Thoracic aorta (tissue), 2 donors: ENCODE measurements at places on chromosomes 7 and 10.

DNA sequence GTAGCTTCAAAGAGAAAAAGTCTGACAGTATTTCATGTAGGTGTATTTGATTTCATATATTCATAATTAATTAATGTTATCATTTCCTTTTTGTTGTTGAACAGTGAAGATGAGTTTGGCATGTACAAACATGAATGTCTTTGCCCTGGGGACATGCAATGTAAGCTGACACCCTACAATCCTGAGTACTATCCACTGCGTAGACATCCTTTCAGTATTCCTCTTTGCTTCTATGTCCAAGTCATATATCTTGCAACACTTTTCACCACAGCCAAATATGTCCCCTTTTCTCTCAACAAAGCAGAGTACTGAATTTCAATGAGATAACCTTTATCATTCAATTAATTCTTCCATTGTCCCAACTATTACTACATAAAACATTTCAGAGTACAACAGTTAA, 93.6 kb downstream of the GPR37 start:
- no peak for DNase-seq

DNA sequence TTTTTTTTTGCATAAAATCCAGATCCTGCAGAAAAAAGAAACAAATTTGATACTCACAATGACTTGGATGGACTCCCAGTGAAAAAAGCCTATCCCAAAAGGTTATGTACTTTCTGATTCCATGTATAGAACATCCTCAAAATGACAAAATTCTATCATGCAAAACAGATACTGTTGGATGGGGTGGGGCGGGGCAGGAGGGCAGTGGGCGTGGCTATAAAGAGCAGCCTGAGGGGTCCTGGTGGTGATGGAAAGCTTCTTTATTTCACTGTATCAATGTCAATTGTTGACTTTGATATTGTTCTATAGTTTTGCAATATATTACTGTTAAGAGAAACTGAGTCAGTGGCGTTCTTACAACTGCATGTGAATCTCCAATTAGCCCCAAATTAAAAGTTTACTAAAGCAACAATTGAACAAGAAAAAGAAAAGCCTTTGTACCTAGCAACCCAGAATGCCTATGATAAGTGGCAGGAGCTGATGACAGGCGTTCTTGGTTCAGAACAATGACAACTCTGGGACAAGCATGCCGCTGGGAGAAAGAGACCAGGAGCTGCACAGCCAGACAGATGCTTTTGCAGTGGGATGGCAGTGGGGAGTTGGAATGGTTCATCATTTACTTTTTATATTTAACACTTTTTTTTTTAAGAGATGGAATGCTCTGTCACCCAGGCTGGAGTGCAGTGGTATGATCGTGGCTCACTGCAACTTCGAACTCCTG, 101.9 kb downstream of the LHPP start:
- no peak for DNase-seq

DNA sequence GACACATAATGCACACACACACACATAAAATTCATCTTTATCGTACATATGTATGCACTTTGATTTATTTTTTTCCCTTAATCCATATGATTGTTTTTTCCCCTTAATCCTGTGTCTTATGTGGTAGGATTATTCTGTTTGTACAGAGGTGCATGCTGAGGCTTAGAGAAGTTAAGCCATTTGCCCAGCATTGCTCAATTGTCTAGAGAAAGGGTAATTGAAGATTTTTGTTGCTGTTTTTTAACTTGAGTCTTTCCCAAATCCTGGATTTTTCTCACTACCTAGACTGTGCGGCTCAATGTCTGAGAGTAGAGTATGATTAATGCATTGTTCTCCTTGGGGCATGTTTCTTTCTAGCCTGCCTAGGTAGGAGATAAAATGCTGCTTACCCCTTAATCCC, 35.0 kb downstream of the WBP1L start:
- no peak for DNase-seq

GRCh38 chr7:74138945-74139843, 35.0 kb upstream of the EIF4H start:
- no peak for DNase-seq

DNA sequence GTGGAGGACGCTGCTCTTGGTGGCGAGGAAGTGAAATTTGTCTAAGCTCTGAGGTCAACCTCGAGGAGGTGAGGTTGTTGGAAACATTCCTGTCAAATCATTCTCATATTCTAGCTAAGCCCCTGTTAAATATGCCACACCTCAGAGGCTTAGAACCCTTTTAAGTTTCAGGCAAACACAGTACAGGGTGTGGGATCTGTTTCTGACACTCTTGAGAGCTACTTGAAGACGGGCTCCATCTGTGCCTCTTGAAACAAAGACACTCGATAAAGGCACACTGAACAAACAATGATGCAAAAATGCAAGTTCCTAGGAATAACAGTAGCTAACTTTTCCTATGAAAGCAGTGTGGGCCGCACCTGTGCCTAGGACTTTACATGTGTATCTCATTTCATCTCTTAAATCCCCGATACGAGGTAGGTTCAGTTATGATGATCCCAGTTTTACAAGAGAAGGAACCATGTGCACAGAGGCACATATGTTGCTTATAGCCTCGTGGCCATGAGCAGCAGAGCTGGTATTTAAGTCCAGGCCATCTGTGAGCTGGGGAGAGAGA, 299.2 kb downstream of the CCDC3 start:
- DNase-seq: no peak

DNA sequence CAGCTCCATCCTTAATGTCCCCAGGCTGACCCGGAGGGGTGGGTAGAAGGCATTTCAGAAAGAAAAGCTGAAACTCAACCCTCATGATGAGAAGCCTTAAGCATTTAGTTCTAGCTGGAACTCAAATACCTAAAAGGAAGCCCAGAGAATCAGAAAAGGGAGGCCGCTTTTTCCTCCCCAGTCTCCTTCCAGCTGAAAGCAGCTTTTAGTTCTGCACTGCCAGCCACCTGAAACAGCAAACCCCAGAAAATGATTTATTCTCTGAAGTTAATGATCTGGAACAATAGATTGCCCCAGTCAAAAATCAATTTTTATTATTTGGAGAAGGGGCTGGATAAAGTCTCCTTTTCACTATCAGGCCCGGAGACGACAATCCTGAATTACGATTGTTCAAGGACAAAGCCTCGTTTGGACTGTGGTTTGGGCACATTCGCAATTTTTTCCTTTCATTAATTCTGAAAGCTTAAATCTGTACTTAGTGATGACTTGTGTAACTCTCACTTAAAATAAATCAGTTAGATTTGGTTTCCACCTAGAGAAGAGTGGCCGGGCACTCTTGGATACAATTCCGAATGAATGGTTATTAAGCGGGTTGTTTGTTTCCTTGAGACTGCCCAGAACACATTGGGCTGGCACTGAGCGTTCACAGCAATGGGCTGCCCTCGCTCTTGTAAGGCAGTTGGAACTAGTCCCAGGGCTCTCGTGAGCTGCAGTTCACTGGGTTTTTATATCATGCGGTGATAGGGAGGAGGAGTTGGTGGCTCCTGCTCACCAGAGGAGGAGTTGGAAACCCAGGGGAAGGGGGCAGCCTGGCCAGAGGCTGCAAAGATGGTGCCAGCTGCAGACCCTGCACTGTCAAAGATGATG, 262.2 kb downstream of the CCSER2 start:
- DNase-seq: no peak

DNA sequence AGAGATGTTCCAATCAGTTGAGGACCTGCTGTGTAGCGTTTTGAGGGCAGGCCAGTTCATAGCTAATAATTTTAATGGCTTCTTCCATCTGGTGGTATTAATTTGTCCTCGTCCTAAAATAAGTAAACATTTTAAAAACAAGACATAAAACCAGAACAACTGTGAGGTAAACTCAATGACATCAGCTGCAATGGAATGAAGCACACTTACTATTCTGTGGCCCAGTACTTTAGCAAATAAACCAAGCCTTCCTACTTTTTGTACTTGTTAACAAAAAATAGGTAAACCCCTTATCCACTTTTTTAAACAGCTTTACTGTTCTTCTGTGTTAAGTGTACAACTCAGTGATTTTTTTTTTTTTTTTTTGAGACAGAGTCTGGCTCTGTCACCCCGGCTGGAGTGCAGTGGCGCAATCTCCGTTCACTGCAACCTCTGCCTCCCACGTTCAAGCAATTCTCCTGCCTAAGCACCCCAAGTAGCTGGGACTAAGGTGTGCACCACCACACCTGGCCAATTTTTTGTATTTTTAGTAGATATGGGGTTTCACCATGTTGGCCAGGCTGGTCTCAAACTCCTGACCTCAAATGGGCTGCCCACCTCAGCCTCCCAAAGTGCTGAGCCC, 28.9 kb upstream of the FZD1 start:
- DNase-seq: no peak

DNA sequence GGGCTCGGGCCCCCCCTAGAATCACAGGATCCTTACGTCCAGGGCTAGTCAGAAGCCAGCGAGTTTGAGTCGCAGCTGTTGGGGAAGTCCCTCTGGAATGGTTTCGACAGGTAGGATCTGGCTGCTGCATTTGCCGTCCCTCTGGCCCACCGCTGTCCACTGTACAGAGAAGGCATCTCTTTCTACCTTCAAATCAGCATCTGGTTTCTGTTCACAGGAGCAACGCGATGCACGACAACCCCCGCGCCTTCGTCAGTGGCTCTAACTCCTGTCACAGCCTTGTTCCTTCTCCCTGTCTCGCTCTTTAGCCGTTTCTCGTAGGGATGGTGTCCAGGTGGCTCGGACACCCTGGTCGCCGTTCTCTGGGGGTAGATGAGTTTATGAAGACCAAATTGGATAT, 11.2 kb upstream of the PFKFB3 start:
- DNase-seq: no peak

GRCh38 chr10:89091496-89091895, 100.9 kb downstream of the FAS start:
- no peak for DNase-seq

DNA sequence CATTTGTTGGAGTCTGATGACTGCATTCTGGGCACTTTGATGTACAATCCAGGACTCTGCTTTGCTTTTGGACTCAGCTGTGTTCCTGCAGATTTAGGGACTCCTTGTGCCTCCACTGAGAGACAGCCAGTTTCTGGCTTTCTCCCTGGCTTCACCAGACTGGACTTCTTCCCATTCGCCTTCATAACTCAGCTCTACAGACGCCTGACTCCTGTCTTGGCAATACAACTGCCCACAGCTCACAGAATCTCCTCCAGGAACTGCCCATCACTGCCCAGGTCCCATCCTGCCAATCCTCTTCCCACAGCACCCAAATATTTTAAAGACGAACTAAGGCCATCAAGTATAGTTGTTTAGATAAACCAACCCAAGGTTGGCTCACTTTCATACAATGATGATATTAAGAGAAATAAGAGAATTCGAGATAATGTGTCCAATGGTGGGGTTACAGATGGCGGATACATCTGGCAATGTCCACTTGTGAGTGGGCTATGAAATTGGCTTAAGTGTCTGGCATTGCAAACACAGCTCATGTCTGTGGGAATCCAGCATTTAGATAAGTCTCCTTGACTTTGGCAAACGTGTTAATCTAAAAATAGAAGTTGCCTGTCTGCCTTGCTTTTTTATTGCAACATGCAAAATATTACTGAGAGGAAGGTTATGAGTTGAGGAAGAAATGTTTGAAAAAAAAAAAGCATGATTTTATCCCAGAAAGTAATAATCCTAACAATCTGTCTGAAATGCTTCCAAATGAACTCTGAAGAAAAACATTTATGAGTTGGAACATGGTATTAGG, 95.1 kb downstream of the ITGA8 start:
- no peak for DNase-seq

DNA sequence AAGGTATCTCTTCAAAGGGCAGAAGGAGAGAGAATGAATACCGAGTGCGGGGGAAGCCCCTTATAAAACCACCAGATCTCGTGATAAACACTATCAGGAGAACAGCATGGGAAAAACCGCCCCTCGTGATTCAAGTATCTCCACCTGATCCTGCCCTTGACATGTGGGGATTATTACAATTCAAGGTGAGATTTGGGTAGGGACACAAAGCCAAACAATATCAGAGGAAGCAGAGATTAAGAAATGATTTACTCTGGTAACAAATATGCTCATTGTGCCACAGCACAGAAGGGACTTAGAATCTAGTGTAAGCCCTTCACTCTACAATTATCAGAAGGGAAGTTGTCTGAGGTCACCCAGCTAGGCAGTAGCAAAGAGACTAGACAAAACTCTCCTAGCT, 40.1 kb upstream of the ZNRF2 start:
- no peak for DNase-seq

GRCh38 chr7:121298831-121299239, 30.0 kb upstream of the WNT16 start:
- no peak for DNase-seq

DNA sequence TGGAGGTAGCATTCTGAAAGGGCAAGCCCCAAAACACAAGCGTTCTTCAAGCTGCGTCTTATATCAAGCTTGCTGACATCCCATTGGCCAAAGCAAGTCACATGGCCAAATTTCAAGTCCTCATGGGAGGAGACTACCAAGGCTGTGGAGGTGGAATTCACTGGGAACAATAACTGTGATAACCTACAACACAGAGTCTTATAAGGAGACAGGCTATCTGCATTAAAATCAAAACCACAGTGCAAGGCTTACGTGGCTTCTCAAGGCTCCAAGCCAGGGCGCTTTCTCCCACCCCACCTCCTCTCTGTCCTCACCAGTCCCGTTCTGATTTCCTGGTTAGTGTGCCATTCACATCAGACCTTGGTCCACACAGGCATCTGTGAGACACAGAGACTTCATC, 39.4 kb downstream of the ADRB1 start:
- DNase-seq: no peak

GRCh38 chr7:106304568-106304967, 19.8 kb upstream of the NAMPT start:
- DNase-seq: no peak

DNA sequence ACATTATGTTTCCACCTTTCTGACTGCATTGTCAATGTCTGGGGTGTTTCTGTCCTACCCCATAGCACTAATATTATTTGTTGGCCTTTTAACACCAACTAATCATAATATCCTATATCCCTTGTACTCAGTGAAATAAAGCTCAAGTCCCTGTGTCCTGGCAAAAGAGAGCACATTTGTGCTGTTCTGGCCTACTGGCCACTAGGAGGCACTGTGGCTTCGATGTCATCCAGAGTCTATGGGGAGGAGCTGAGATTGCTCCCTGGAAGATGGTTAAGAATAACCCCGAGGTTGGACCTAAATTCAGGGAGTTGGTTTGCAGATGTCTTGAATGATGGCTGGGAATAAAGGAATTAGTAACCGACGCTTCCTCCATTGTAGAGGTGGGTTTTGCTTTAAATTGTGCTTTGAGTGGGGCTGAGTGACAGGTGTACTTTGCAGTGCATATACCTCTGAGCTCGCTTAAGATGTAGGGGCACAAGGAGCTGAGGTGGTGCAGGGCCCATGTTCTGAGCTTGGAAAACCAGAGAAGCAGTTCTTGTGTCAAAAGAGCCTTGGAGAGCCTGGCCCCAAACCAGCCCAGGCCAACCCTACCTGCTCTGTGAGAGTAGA, 191.2 kb upstream of the PRSS1 start:
- DNase-seq: no peak

DNA sequence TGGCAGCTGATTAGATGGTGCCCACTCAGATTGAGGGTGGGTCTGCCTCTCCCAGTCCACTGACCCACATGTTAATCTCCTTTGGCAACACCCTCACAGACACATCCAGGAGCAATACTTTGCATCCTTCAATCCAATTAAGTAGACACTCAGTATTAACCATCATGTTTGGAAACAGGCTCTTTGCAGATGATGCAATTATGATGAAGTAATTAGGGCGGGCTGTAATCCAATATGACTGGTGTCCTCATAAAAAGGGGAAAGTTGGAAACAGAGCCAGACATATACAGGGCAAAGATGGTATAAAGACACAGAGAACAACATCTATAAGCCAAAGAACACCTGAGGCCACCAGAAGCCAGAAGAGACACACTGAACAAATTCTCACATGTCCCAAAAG, 658.6 kb downstream of the CCSER2 start:
- DNase-seq: no peak

GRCh38 chr10:103598654-103599115, 105.2 kb downstream of the NEURL1 start:
- DNase-seq: no peak
